ENCODE measurements at places on chromosomes 7 and 10. TPM values are rescaled to one million over a fixed set of nuclear protein-coding genes. Genes with fewer than 3 reads are reported as not detected.

DNA sequence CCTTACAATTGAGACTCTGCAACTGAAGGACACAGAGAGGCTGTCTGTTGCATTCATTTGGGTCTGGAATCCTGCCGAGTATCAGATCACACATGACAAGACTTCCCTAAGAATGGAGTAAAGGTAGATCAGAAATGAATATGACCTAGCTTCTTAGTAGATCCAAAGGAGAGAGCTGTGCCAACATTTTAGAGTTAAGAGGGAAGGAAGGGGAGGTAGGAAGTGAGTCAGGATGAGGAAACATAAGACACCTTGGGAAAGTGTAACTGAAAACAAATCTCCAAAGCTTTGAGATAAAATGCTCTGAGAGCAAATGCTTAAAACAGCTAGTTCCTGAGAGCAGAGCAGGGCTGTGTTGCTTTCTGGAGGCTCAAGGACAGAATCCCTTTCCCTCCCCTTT lies 6.1 kb upstream of the SLC25A13 start:
- no peak for DNase-seq

GRCh38 chr7:75743455-75743859 lies 4.7 kb upstream of the HIP1 start:
- no peak for DNase-seq

DNA sequence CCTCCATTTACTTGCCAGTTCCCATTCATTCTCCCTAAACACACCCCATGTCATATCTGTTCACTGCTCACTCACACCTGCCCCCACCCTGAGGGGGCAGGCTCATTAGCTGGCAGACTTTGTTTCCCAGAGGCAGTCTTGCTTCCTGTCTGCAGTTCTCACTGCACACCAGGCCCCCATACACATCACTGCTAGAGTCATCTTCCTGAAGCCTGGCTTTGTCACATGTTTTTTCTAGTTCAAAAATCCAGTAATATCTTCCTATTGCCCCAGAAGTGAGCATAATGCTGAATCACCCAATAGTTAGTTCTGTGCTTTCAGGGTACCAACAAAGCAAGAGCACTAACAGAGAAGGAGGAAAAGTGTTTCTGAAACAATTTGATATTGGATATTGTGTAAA lies 1.9 kb downstream of the LRRC72 start:
- DNase-seq = no peak

- DNase-seq = peak; percentile 37
These were observed 1.2 kb upstream of the CALU start for GRCh38 chr7:128737867-128738385.

- DNase-seq = no peak
These were observed 13.9 kb upstream of the TECTB start for GRCh38 chr10:112269266-112269665.

- no peak for DNase-seq
These were observed 673.3 kb upstream of the LRRN3 start for GRCh38 chr7:110417611-110418010.

DNA sequence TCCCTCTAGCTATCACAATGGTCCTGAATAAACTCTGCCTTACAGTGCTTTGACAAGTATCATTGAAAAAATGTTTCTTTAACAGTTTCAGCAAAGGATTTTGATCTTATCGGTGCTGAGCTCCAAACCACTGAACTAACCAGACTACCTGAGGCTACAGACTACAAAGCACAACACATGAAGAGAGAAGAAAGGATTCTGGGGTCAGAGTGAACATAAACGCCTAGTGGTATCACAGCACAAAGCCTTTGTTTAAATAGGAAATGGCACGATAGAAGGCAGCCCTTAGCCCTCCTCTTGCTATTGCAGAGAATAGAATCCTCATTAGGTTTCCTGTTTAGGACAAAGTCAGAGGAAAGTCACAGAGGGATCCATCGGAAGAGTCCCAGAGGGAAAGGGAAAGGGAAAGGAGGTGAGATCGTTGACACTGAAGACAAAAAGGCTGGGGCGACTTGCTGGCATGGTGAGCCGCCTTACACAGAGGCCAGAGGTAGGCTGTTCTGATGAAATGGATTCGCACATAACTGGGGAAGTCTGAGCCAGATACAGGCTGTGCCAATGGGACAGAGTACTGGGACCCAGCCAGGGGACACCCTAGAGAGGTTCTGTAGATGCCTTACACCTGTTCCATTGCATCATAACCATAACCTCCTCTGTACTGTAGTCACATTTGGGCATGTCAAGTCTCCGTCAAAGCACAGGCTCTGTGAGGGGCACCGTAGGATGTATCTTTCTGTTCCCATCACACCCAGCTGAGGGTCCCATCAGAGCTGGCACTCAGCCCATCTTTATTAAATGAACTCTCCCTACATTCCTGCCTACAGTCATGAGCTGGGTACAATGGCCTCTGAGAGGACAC lies 71.5 kb downstream of the XPNPEP1 start:
- no peak for DNase-seq

DNA sequence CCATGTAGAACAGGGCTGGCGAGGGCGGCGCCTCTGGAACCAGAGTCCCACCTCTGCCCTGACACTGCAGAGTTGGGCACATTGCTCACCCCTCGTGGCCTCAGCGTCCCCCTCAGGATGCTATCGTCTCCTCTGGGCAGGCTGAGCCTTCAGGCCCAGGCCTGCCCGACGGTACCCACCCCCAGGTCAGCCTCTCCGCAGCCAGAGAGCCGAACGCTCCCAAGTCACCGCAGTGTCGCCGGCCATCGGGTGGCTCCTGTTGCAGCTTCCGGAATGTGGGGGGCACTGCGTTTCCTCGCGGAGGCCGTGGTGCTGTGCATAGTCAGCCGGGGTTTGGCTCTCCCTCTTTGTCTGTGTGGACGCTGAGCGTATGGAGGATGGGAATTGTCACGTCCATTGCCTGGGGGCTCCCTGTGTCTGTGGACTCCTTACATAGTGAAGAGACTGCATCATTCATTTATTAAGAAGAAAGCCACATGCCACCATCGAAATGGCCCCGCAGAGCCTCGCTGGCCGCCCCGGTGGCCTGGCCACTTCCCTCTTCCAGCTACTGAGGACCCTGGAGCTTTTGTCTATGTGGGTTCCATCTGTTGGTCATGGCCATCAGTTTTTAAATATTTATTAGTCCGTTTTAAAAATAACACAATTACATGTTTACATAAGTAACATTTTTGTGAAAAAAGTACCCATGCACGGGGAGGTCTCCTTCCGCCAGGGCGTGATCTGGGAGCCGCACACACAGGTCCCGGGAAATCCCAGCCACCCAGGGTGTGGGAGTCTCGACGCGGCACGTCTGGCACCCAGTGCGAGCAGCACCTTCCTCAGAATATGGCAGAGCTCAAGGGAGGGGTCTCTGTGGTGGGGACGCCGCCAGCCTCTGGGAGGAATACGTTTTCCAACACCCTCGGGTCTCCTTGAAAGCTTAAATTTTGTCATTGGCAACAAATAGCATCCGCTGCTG lies 15.6 kb downstream of the NKX6-2 start:
- no peak for DNase-seq

DNA sequence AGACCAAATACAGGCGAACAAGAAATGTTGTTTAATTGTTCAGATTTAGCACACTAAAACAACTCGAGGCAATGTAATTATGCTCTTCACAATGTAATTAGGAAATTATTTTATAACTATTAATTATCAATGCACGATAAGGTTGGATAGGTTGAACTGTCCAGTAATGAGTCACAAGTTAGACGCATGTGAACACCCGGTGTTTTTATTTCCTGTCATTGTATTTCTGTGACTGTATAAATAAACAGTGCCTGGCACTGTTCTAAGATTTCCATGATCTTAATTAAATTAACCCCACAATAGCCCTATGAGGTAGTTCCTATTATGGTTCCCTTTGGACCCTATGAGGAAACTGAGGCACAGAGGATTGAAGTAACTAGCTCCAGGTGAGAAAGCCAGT lies 26.2 kb downstream of the C10orf105 start:
- no peak for DNase-seq

DNA sequence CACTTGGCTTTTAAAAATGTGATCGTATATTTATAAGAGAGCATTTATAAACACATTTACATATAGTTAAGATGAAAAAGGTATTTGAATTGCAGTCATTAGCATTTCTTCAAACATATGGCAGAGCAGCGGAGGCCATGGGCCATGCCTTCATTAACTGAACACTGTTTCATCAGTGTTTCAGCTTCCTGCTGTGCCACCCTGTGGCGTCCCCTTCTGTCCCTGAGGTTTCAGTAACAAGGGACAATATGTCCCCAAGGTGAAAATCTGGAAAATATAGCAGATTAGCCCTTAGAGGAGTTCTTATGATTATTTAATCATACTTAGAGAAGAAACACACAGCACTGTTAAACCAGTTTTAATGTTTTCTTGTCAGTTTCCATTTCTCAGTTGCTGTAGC lies 577.8 kb downstream of the ETV1 start:
- DNase-seq = no peak

The PRSS37 gene
- 0.73 TPM for polyA plus RNA-seq

DNA sequence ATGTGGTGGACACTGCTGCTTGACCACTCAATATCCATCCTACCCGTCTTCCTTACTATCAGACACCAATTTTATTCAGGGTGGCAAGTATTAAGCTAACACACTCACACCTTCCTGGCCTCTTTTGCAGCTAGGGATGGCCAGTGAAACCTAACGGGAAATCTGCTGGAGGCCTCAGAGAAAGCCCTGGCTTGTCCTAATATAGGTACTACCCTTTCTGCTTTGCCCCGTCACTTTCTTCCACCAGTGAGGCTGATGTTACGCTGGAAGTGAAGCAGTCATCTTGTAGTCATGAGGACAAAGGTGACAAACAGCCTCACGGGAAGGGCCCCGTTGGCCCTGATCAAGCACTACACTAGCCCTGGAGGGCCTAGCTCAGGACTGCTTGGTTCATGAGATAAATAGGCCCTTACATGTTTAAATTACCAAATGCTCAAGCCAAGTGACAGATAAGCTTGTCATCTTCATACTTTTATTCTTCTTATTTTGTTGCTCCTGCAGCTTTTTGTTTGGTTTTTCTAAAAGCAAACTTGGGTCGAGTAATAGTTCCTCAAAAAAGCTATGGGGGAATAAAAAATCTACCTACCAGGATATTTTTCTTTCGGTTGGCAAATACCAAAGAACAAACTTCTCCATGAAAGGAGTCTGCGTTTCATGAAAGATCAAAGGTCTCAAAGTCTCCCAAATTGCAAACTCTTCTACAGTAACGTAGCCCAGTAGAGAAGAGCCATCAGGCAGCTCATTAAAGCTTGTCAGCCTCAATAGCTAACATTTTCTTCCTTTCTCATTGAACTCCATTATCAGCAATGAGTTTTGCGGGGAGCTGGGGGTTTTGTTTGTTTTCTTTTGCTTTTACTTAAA lies 17.5 kb downstream of the CREB3L2 start:
- no peak for DNase-seq

GRCh38 chr7:41219276-41219675 lies 483.6 kb downstream of the INHBA start:
- DNase-seq = no peak

The EVX1 gene
- 0.07 TPM for polyA plus RNA-seq

GRCh38 chr10:91597197-91597881 lies 35.5 kb downstream of the PPP1R3C start:
- DNase-seq = no peak

DNA sequence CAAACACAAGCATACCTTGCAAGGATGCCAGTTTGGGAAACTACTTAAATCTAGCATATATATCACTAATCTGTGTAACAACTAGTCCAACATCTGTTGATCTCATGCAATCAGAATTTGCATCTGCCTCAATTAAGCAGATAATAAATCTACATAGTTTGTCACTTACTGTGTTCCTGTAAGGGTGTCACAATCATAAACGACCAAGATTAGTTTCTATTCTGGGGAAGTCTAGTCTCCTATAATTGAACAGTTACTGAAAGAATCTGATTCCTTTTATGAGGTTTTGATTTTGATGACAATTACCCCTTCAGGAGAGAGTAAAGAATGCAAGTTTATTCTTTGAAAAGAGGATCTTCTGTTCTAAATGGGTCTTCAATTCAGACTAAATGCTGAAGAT lies 85.5 kb upstream of the LRRN3 start:
- no peak for DNase-seq

The AGBL3 gene
- 17.1 TPM for polyA plus RNA-seq

The H2AZ2 gene
- 291 TPM for polyA plus RNA-seq

DNA sequence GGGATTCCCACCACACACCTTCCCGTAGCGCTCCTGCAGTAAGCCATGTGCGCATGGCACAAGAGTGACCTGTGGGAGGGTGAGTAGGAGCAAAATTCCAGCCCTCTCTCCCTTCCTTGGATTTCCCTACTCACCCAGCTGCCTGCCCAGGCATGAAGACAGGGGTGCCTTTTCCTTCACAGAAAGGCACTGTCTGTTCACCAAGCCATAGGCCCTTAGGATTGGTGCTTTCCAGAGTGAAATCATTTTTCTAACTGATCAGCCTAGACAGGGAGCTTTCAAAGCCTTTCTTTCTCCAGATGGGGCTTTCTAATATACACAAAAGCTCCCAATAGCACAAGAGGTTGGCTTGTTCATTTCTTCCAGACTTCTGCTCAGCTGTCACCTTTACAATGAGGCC lies 79.7 kb downstream of the CTTNBP2 start:
- no peak for DNase-seq

DNA sequence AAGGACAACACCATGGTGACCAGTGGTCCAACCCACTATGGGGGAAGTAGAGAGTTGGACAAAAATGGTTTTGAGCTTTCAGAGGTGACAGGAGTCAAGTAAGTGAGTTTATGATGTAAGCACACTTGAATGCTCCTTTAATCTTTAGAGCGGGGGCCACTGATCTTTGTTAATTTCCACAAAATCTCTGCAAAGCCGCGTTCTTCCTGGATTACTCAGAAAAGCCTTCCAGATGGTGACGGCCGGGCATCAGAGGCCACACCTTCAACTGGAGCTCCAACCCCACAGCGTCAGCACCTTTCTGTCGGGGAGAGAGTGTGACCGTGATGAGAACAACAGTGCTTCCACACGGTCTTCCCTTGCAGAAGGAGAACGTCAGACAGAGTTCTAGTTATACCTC lies 35.2 kb upstream of the KLF6 start:
- no peak for DNase-seq

GRCh38 chr10:59913547-59914237 lies 7.3 kb upstream of the CCDC6 start:
- DNase-seq = no peak

- no peak for DNase-seq
These were observed 139.0 kb upstream of the ASAH2 start for GRCh38 chr10:50390302-50390701.

DNA sequence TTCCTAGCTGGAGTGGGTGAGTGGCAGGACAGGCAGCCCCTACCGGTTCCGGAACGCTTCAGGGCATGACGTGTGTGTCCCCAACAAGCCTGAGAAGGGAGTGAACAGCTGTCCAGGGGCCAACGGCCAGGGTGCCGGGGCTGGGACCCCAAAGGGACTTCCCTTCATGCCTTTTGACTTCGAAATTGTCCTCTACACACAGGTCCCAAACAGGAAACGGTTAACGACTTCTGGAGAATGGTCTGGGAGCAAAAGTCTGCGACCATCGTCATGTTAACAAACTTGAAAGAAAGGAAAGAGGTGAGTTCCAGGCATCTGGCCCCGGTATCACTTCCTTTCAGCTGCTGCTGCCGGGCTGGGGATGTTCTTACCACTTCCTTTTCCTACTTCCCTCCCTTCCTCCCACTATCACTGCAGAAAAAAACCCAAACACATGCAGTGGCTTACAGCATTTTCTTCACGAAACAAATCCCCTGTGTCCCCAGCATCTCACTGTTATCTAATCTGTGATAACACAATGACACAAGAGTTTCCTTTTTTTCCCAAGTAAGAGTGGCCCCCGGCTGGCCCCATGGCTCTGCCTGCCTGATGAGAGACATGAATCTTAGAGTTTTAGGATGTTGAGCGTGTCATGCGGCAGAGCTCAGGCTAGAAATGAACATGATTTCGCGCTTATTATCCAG lies 63.2 kb downstream of the MKI67 start:
- no peak for DNase-seq

GRCh38 chr10:29701306-29701705 lies 66.5 kb upstream of the SVIL start:
- no peak for DNase-seq

Data from left kidney (tissue), 8 donors.